ENCODE measurements at places on chromosomes 6 and 20.
A peak's percentile ranks its signal among the peaks of the same experiment; 100 is the strongest.

- peak; percentile 71 for DNase-seq
Observed at GRCh38 chr6:140541288-140541687, 1166.8 kb upstream of the CITED2 start.

- peak; percentile 75 for DNase-seq
Observed at GRCh38 chr6:18388942-18389341, 1.8 kb downstream of the RNF144B start.

- DNase-seq = peak; percentile 62
Observed at GRCh38 chr6:20755631-20756030, 221.4 kb downstream of the CDKAL1 start.

- no peak for DNase-seq
Observed at GRCh38 chr6:2651536-2651935, 99.2 kb downstream of the MYLK4 start.

DNA sequence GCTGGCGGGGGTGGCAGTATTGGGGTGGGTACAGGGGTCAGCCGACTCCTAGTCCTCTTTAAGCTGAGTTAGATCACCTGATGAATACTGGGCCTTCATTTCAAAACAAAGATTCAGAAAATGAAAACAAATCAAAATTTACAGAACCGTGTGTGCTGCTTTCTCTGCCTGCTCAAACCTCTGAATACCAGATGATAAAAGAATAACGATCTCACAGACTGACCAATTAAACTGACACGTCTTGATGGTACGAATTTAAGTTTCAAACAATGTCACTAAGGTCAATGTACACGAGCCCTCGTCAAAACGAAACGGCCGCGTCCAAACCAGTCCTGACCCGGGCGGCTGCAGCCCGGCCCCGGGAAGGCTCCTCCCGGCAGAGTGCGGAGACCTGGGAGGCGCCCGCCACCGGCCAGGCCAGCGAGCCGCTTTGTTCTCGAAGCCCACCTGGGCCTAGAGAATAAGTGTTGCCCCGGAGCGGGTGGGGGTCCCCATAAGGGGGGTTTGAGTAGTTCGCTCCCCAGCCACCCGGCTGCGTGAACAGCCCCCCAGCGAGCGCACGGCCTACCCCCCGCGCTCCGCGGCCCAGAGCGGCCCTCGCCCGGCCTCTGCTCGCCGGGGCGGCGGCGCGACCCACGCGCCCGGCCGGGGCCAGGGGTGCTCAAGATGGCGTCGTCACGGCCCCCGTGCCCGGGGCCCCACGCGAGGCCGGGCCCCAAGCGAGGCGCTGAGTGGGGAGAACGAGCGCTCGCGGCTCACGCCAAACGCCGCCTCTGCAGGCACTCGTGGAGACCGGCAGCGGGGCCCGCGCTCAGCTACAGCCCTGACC, 728 bp downstream of the PSMA7 start:
- no peak for DNase-seq

- DNase-seq = peak; percentile 62
Observed at GRCh38 chr6:131844243-131844841, 36.5 kb downstream of the ENPP1 start.

DNA sequence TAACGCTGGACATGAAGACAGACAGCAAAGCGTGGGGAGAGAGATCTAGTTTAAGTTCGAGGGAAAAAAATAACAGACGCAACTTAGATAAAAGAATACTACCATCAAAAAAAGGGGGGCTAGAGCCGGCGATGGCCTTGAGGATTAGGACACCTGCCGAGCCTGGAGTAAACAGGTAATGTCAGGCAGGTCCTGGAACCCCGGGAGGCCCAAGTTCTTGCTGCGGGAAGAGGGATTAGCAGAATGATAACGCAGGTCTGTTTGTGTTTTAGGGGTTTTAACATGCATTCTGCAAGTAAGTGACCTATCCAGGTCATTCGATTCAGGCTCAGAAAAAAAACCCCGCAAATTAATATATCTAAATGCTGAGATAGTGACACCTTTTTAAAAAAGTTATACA, 754 bp upstream of the TMEM170B start:
- no peak for DNase-seq

- peak; percentile 96 for DNase-seq
Observed at GRCh38 chr6:161233986-161234661, 39.7 kb downstream of the AGPAT4 start.

DNA sequence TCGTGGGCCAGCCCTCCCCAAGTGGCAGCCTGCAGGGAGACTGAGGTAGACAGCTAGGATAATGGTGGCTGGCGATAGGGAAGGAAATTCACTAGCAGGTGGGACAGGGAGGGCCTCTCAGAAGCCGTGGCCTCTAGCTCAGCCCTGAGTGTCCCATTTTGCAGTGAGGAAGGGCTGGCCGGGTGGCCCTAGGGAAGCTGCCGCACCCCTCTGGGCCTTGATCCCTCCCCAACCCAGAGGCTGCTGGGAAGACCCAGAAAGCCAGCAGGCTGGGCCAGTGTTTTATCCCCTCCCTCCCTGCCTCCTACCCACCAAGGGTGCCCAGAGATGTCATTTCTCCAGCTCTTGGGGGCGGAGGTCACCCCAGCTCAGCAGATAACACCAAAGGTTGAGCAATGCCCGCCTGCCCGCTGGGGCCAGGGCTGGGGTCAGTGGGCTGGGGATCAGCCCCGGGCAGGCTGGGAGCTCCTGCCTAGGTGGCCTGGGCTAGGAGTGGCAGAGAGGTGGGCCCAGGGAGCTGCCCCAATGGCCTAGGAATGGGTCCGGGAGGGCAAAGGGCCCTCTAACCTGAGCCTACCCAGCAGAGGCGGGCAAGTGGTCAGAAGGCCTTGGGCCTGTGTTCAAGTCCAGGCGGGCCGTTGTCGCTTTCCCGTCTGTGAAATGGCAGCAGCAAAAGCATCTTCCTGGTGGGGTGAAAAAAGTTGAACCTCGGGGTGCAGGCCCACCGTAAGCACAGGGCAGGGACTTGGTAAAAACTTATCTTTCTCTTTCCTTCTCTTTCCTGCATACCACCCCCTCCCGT, 1.6 kb upstream of the CEBPB start:
- DNase-seq = no peak

- DNase-seq = no peak
Observed at GRCh38 chr20:24670341-24670872, 201.0 kb downstream of the SYNDIG1 start.

- DNase-seq = no peak
Observed at GRCh38 chr6:107917451-107918375, 40.3 kb downstream of the SEC63 start.

GRCh38 chr6:121652726-121653623, 217.5 kb downstream of the GJA1 start:
- peak; percentile 86 for DNase-seq

DNA sequence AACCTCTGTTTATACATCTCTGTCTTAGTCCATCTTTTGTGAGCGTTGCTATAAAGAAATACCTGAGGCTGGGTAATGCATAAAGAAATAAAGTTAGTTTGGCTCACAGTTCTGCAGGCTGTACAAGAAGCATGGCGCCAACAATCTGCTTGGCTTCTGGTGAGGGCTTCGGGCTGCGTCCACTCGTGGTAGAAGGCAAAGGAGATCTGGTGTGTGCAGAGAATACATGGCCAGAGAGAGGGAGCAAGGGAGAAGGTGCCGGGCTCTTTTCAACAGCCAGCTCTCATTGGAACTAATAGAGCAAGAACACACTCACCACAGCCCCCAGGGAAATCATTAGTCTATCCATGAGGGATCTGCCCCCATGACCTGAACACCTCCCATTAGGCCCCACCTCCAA, 100.3 kb upstream of the SRSF6 start:
- DNase-seq = no peak

- no peak for DNase-seq
Observed at GRCh38 chr6:159267165-159267564, 98.0 kb downstream of the FNDC1 start.

GRCh38 chr20:60695226-60696000, 556.6 kb upstream of the CDH4 start:
- DNase-seq = peak; percentile 96

DNA sequence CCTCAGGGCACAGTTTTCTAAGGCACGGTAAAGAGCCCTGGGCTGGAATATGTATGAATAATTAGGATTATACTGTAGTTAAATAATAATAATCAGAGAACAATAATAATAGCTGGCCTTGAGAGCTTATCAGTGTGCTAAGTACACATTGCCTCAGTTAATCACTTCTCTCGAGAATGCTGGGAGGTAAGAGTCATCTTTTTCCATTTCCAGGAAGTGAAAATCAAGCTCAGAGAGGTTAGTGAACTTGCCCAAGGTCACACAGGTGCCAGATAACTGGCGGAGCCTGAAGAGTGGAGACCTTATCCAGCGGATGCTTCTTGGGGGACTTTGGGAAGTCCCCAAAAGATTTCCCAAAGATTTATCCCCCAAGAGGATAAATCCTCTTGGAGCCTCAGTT, 19.4 kb upstream of the CBFA2T2 start:
- DNase-seq = no peak

- DNase-seq = no peak
Observed at GRCh38 chr6:158313989-158314388, 1.7 kb downstream of the TULP4 start.

DNA sequence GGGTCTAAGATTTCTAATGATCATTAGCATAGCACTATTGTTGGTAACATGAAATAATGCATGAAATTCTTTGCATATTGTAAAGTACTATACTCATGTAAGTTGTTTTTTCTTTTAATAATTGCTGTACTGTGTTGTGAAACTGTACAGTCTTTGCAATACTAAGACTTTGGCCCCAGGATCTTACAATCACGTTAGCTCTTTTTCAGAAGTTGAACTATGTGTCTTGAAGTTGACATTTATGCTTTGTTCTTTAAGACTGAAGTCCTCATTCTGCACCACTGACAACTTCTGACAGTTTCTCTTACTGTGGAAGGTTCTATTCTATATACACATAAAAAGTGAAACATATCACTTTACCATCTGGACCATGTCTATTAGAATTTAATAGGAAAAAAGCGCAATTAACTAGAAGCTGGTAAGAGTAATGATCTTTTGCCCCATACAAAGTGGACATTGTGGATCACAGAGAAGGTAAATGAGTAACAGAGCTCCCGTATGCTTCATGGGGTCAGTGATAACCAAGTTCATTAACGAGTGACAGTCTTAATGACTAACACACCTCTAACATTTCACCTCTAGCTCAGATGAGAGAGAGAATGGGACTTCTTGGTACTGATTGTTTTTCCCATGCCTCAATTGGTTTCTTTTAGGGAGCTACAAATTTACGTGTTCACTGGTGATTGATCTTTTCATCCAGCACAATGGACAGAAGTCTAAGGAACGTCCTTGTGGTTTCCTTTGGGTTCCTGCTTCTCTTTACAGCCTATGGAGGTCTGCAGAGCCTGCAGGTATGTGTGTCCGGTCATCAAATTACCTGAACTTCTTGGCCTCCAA, at the start of gene UNC93A:
Gene UNC93A (plus strand): TSS at position 530 of the 837 bp plus-strand sequence. CDS start 175 bp downstream, at position 705.
- no peak for DNase-seq

Measured in fibroblast of skin of right quadriceps (primary cell).